ENCODE measurements at places on chromosomes 1 and 21.

- no peak for DNase-seq
Measured at GRCh38 chr1:88462096-88462487, 222.0 kb upstream of the PKN2 start.

GRCh38 chr21:42049578-42050430 lies 21.3 kb upstream of the UMODL1 start:
- no peak for DNase-seq

DNA sequence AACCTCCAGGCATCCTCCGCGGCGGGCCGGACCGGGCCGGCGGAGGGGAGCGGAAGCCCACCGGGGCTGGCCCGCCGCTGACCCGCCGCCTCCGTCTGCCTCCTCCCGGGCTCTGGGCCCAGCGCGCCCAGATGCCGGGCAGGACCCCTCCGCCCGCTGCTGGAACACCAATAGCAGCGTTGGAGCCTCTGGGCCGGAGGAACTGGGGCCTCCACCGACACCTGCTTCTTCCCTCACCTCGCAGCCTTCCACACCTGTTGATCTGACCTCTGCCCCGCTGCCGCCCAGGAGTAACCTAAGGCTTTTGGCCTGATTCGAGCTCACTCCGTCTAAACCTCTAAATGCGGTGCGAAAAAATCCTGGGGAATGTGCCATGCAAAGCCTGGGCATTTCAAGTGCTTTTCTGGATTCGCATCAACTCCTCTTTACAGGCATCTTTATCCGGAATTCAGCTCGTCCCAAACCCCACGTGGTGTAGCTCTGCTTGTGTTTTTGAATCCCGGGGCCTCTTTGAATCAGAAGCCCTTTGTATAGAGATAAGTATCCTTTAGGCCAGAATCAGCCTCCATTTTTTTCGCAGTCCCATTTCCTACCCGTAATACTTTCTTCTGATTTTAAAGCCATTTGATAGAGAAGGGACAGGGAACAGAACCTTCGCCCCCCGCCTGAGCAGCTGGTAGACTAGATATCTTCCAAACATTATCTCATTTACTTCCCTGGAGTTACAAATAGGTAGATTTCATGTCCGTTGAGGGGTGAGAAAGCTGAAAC lies 680 bp upstream of the CNN3 start:
- DNase-seq = no peak

GRCh38 chr1:242133796-242134195 lies 134.9 kb upstream of the MAP1LC3C start:
- no peak for DNase-seq

DNA sequence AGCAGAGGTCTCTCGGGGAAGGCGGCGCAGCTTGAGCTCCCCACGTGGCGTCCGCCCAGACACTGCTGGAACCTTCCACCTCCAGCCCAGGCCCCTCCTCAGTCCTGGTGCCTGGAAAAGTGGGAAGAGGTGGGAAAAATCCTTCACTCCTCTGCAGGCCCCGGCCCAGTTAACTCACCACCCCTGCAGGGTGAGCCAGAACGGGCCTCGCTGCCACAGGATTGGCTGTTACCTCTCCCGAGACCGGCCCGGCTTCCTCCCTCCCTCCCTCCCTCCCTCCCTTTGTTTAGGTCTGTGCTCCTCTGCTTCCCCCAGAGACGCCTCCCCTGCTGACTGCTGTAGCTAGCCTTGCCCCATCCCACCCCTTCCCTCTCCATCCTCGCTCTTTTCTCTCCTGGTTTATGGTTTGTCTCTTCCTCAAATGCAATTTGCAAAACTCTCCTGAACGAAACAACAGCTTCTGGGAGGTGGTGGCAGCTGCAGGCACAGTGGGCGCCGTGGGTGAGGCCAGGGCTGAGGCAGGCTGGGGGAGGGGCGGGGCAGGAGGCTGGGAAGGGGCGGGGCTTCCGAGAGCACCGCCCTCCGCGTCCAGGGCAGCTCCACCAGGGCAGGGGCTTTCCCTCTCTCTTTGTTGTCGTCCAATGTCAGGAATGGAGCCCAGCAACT lies 6.5 kb downstream of the CAPN9 start:
- DNase-seq = no peak

DNA sequence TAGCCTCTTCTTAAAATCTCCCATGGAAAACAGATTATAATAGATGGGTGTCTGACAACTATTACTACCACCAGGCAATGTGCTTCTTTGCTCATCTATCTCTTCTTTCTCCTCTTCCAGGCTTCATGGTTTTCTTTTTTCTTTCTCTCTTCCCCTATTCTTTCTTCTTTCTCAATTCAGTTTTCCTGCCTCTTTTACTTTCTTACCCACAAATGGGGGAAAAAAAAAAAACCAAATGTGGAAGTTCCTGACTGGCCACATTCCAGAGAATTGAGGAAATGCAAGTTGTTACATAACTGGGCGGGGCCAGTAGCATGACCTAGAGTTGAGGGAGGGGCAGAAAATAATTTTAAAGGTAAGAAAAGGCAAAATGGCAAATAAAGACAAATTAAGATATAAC lies 10.9 kb upstream of the SMG7 start:
- DNase-seq = no peak

DNA sequence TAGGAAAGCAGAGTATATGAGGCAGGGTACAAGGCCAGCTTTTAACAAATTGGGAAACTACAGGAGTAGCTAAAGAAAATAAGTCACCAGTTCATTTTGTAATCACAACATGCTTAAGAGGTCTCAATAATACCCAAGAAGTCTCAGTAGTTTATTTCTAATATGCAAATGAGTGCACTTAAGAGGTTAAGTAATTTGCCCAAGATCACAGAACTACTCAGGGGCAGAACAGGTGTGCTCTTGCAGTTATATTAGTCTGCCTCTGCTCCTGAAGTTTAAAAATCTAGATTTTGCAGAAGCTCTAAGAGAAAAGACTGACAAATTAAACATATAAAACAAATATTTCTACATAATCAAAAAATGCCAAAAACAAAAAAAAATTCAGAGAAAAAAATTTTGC lies 6.9 kb downstream of the EPS15 start:
- DNase-seq = no peak

DNA sequence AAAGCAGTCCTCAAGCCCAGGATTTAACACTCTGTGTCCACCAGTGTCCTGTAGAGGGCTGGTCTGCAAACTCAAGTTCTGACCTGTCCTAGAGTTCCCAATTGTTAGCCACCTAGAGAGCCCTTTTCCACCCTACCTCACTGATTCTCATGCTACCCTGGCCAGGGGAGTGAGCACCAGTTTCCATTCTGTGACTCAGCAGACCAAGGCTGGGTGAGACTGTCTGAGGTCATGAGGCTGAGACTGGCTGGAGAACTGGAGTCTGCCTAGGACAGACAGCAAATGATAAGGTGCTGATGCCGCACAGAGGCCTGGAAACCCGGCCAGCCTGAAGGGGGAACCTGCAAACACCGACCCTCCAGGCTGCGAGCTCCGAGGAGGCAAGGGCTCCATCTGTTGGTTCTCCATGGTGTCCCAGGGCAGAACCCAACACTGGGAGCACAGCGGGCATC lies 13.7 kb downstream of the GLIS1 start:
- DNase-seq = peak; percentile 55

- no peak for DNase-seq
Measured at GRCh38 chr1:90048043-90048442, 53.1 kb downstream of the ZNF326 start.

GRCh38 chr1:107622966-107623365 lies 342.0 kb downstream of the VAV3 start:
- DNase-seq = no peak

DNA sequence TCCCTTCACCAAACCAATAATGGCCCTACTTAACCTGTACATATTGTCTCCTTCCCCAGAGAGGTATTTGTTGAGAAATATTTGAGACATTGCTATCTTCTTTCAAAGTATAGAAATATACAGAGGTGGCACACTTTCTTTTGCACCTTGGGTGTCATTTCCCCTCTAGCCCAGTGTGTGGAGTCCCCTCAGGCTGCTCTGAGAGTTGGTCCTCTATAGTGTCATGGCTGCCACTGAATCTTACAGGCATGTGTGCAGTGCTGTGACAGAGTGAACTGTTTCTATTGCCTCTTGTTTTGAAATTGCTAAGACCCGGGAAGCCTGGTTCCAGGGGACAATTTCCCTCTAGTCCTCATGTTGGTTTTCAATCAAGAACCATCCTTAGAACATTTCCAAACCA lies 140.2 kb upstream of the KCNJ6 start:
- DNase-seq = no peak

- no peak for DNase-seq
Measured at GRCh38 chr1:101278238-101278637, 41.4 kb downstream of the S1PR1 start.

DNA sequence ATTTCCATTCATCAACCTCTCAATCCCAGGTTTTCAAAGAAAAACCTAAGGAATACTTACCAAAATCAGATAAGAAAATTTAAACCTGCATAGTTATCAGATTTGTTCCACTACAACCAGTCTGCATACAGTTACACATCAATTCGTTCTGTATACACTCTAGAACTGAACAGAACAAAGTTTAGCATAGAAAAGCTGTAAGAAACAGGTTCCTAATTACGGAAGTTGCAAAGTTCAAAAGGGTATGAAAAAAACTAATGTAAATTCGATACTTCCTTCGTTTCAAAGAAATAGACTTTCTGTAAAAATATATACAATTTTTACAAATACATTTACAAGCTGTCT lies 3.1 kb downstream of the MCL1 start:
- DNase-seq = no peak

GRCh38 chr1:202063093-202063492 lies 52.7 kb downstream of the ELF3 start:
- DNase-seq = no peak

DNA sequence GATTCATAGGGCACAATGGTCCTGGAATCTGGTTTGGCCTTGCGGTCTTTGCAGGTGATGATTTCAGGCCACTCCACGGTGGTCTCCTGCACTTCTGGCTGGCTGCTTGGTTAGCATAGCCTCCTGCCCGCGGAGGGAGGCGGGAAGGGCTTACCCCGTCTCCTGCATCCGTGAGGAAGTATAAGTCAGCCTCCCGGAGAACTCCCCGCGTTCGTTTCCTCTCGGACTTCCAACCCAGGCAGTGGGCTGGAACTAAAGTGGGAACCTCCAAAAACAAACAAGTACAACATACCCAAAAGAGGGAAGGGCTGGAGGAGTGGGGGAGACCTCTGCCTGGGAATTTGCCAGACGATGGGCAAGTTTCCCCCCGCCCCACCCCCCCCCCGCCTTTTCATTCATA lies 939 bp upstream of the CCN1 start:
- DNase-seq = no peak

GRCh38 chr1:29793101-29793546 lies 556.8 kb downstream of the PTPRU start:
- DNase-seq = peak; percentile 71

- no peak for DNase-seq
Measured at GRCh38 chr1:19925342-19926070, 2.1 kb upstream of the PLA2G2E start.

- DNase-seq = no peak
Measured at GRCh38 chr1:53361541-53361961, 33.7 kb upstream of the LRP8 start.

DNA sequence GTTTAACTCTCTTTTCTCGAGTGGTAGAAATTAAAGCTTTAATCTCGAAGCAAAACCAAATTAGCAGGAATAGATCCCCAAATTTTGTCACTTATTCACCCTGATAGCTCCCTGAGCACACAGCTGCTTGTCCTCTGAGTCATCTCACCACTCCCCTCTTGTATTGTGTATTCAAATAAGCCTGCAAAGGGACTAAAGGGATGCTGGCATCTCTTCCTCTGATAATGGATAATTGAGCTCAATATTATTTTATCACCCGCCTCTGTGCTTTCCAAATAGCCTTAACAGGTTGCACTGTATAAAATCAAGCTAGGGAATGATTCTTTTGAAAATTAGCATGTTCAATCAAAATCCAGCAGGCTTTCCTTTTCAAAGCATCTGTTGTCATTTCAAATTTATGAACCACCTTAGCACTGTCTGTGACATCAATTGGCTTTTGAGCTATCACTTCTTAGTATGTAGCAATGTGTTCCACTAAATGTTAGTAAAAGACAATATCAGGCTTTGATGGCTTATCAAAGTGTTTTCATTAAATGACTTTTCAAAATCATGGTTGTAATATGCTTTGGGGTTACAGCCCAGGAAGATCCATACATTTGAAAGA lies 561.6 kb downstream of the PLA2G4A start:
- no peak for DNase-seq

GRCh38 chr1:86775395-86775794 lies 71.0 kb downstream of the SH3GLB1 start:
- DNase-seq = no peak

DNA sequence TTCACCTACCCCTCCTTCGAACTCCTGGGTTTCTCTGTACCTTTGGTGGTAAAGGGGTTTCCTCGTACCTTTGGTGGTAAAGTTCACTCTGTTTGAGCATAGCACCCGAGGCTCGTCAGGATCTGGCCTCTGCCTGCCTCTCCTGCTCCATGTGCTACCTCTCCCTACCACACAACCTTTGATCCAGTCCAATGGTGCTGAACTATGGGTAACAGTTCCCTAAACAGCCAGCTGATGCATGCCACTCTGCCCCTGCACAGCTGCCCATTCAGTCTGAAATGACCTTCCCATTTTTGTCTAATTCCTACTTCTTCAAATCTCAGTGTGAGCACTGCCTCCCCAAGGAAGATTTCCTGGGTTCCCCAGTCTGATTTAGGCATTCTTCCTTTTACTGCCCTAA lies 14.0 kb downstream of the OVAAL start:
- no peak for DNase-seq

DNA sequence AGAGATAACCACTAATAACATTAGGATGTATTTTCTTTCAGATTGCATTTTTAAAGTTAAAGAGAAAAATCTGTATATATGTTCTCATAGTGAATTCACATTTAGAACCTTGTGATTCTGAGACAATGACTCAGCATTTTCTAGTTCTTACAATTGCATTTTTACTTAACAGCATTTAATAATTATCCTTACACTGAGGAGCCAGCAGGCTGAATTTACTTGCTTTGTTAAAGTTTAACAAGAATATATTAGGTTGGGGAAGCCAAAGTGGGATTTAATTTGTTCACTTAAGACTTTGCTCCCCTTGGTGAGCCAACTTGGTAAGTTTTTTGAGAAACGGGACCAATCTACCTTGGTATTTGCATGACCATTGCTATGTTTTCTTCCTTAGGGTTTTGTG lies 4.5 kb downstream of the PATJ start:
- no peak for DNase-seq

DNA sequence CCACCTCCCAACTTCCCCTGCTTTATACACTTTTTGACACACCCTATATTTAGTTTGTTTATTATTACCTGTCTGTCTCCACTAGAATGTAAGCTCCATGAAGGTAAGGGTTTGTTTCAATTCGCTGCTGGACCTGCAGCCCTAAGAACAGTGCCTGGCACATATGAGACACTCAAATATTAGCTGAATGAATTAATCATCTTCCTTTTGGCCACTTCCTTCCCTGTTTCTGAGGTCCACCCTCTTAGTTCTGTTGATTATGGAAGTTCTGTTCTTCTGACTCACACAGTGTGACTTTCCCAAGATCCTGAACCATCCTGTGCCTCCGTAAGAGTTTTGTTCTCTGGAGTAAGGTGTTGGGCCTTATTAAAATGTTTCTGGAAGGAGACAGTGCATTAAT lies 40.4 kb upstream of the GJA5 start:
- DNase-seq = no peak

DNA sequence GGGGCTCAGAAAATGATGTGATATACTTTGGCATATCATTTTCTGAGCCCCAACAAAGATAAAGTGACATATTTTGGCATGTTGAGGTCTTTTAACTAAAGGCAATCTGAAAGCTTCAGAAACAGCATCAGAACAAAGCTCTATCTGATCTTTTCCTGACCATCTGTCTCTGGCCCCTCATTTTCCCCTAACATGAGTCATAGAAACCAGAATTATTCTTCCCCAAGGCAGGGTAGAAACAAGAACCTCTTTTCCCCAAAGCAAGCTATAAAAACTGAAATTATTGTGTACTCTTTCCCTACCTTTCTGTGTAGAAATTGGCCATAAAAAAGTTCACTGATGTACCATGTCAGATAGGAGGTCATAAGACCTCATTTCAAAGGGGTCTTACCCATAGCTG lies 48.7 kb upstream of the PLA2G4A start:
- DNase-seq = no peak
